ENCODE measurements at places on chromosomes 5 and 9.

DNA sequence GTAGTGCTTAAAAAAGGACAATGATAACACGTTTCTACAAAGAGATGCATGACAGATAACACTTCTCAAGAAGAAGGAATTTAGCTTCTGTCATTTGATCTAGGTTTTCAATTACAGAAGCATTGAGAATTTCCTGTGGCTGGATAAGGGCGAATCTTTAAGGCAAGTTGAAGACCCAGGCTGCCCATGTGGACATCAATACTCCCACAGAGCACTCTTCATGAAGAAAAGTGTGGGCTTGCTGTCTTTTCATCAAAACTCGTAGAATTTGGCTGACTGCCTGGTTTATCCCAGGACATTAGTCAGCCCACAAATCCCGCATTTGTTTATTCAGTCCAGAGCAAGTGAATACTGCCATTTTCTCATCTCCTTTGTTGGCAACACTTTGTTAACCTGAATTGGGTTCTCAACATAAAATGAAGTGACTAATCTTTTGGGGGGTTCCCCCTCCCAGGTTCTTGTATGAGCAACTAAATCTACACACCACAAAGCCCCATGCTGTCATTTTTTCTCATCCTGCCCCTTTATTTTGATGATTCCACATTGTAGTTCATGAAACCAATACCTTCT, 43.4 kb upstream of the CDKN2B start:
- H3K27me3 ChIP-seq = no peaks in the 10 kb centered on the region
- peaks cover 16% of the 10 kb centered on the region for H3K4me1 ChIP-seq
- peak; percentile 43 for ATAC-seq
- no peak overlapping the region for H3K4me3 ChIP-seq
- no peak overlapping the region for H3K27ac ChIP-seq
- H3K36me3 ChIP-seq = peaks cover 6% of the 10 kb centered on the region

DNA sequence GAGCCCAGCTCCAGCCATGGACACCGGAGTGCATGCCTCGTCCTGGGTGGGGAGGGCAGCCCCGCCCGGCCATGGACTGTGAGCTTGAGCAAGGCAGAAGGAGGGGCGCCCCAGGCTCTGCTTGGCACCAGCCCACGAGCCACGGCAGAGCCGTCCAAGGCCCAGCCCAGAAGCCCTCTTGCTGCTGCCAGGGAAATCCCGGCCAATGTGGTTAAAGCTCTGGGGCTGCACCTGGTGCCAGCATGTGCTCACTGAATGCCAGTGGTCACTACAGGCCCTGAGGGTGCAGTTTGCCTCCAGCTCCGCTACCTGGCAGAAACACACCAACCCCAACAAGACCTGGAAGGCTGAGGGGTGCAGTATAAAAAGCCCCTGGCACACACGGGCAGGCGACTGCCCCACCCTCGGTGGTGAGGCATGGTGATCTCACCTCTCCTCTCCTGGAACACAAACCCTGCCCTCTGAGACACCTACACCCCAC, 11.8 kb downstream of the BRD3 start:
- peaks cover 14% of the 10 kb centered on the region for H3K36me3 ChIP-seq
- H3K4me3 ChIP-seq = no peak overlapping the region
- H3K4me1 ChIP-seq = peaks cover 61% of the 10 kb centered on the region
- H3K27ac ChIP-seq = no peak overlapping the region
- no peak for ATAC-seq

DNA sequence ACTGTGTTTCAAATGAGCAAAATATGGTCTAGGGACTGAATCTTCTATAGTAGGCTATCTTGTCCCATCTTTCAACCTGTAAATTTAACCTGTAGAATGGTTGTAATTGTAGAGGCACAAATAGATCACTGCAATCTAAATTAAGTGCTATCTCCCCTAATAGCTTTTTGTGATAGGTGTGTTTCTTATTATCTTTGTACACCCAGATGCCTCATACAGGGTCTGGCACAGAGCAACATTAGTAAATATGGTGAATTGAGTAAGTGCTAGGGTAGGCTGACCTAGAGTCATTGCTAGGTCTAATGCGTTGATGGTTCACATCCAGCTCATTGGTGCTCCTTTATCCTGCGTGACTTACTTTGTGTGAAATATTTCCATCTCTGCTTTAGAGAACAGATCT, 100.6 kb downstream of the PBX3 start:
- H3K27ac ChIP-seq = no peak overlapping the region
- peaks cover 15% of the 10 kb centered on the region for H3K36me3 ChIP-seq
- no peak for ATAC-seq
- H3K4me1 ChIP-seq = peaks cover 14% of the 10 kb centered on the region

- no peaks in the 10 kb centered on the region for H3K4me1 ChIP-seq
- H3K4me3 ChIP-seq = no peak overlapping the region
- H3K27me3 ChIP-seq = no peaks in the 10 kb centered on the region
- H3K36me3 ChIP-seq = no peaks in the 10 kb centered on the region
- H3K27ac ChIP-seq = no peak overlapping the region
- ATAC-seq = no peak
These were observed 6.1 kb downstream of the ADAMTS12 start for GRCh38 chr5:33885679-33886078.

DNA sequence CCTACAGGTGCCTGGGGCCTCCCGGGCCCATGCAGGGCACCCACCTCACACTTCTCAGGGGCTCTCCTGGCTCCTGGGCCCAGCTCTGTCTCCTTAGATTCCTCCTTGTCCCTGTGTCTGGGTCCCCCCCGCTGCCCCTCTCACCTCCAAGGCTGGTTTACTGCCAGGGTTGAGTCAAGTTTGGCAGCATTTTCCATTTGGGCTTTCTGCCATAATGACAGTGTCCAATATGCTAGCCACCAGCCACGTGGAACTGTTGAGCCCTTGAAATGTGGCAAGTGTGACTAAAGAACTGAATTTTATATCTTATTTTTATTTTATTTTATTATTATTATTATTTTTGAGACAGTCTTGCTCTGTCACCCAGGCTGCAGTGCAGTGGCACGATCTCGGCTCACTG, 1.9 kb downstream of the TTC16 start:
- no peaks in the 10 kb centered on the region for H3K36me3 ChIP-seq
- H3K27me3 ChIP-seq = no peaks in the 10 kb centered on the region
- peaks cover 19% of the 10 kb centered on the region for H3K4me1 ChIP-seq
- no peak for ATAC-seq

- peaks cover 24% of the 10 kb centered on the region for H3K4me1 ChIP-seq
- peak overlapping the region; percentile 78 for H3K27ac ChIP-seq
- no peaks in the 10 kb centered on the region for H3K27me3 ChIP-seq
- ATAC-seq = peak; percentile 91
- no peaks in the 10 kb centered on the region for H3K36me3 ChIP-seq
These were observed 58.3 kb upstream of the ANKRD33B start for GRCh38 chr5:10505517-10506095.

DNA sequence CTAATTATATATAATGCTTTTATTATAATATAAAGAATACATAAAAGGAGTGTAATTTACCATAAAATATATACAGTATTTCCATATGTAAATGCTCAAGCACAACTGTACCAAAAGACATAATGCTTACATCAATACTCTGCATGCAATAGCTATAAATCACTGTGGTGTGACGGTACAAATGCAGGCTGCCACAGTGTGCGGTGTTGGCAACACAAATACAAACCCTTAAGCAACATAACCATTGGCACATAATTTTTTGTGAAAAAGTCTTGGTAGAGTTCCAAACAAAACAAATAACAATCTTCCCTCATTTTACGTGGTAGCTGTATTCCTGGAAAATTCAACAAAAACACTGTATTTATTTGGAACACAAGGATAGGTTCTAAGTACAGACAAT, 1.9 kb upstream of the SHISAL2B start:
- peaks cover 11% of the 10 kb centered on the region for H3K4me1 ChIP-seq
- peaks cover 43% of the 10 kb centered on the region for H3K27me3 ChIP-seq
- no peak overlapping the region for H3K27ac ChIP-seq
- no peak overlapping the region for H3K4me3 ChIP-seq
- ATAC-seq = no peak

GRCh38 chr9:110750272-110750671, 81.7 kb downstream of the MUSK start:
- no peaks in the 10 kb centered on the region for H3K4me1 ChIP-seq
- no peak overlapping the region for H3K4me3 ChIP-seq
- no peaks in the 10 kb centered on the region for H3K36me3 ChIP-seq
- H3K27me3 ChIP-seq = no peaks in the 10 kb centered on the region
- no peak for ATAC-seq
- H3K27ac ChIP-seq = no peak overlapping the region

GRCh38 chr5:147912011-147912410, 5.7 kb upstream of the C5orf46 start:
- H3K27me3 ChIP-seq = no peaks in the 10 kb centered on the region
- H3K4me1 ChIP-seq = no peaks in the 10 kb centered on the region
- no peak overlapping the region for H3K4me3 ChIP-seq
- H3K36me3 ChIP-seq = no peaks in the 10 kb centered on the region

- peak overlapping the region; percentile 25 for H3K27ac ChIP-seq
- peaks cover 53% of the 10 kb centered on the region for H3K4me1 ChIP-seq
- ATAC-seq = no peak
- H3K36me3 ChIP-seq = no peaks in the 10 kb centered on the region
- peaks cover 13% of the 10 kb centered on the region for H3K27me3 ChIP-seq
These were observed 14.7 kb downstream of the IGIP start for GRCh38 chr5:140140435-140140834.

DNA sequence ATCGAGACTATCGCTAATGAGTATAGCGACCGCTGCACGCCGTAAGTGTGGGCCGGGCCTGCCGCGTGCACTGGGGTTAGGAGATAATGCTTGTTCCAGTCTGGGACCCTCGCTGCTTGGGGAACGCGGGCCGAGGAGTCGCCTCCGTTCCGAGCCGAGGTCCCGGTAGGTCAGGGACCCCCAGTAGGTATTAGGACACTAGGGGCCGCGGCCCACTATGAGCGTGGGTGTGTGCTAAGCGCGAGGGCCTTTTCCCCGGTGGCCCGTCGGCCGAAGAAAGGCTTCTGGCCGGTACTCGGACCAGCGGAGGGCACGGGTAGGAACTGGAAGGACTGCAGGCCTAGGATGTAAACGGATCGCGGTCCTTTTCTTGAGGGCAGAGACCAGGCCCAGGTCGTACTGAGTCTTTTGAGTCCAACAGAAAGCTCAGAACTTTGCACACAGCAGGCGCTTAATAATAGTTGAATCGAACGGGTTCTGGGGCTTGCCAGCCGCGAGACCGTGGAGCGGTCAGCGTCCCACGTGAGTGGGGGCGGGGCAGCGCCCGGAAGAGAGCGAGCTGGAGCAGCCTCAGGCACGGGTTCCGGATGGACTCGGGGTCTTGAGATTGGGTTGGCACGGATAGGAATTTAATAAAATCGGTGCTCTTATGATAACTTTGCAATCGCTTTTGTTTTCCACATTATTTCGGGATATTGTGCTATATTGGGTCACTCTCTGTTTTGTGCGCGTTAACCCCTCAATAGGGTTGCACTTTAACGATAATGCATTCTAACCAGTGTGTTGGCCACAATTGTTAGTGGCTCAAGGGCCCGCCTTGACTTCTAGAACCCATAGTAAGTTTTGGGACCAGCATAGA, 733 bp downstream of the HSPA4 start:
- peak overlapping the region; percentile 97 for H3K4me3 ChIP-seq
- H3K36me3 ChIP-seq = peaks cover 7% of the 10 kb centered on the region
- H3K27ac ChIP-seq = peak overlapping the region; percentile 100

DNA sequence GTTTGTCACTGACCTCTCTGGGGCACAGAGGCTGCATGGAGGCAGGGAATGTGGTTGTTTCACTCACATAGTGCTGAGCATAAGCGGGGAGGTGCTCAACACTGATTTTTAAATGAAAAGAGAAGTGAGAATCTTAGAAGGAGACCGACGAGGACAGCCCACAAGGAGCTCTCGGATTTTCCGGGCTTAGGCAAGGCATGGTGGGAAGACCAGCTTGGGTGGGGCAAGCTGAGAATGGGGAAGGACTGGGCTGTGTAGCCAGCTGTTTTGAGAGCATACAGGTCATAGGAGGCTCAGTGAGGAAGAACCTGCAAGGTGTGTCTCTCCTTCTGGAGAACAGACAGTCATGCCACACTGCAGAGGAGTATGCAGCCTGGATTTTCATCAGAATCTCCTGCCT, 86.0 kb upstream of the TNFSF8 start:
- no peak for ATAC-seq
- peaks cover 20% of the 10 kb centered on the region for H3K27me3 ChIP-seq
- H3K4me3 ChIP-seq = no peak overlapping the region
- no peaks in the 10 kb centered on the region for H3K36me3 ChIP-seq

- no peak overlapping the region for H3K4me3 ChIP-seq
- ATAC-seq = no peak
- H3K4me1 ChIP-seq = no peaks in the 10 kb centered on the region
- no peaks in the 10 kb centered on the region for H3K27me3 ChIP-seq
- no peak overlapping the region for H3K27ac ChIP-seq
- H3K36me3 ChIP-seq = no peaks in the 10 kb centered on the region
These were observed 119.5 kb downstream of the EDIL3 start for GRCh38 chr5:84265130-84265529.

- no peaks in the 10 kb centered on the region for H3K36me3 ChIP-seq
- peaks cover 7% of the 10 kb centered on the region for H3K27me3 ChIP-seq
- H3K4me3 ChIP-seq = no peak overlapping the region
- H3K27ac ChIP-seq = no peak overlapping the region
- H3K4me1 ChIP-seq = peaks cover 30% of the 10 kb centered on the region
These were observed 148.0 kb upstream of the ADRA1B start for GRCh38 chr5:159768243-159768642.

- peak overlapping the region; percentile 6 for H3K27ac ChIP-seq
- H3K4me1 ChIP-seq = peaks cover 6% of the 10 kb centered on the region
- H3K27me3 ChIP-seq = peaks cover under 1% of the 10 kb centered on the region
- peak overlapping the region; percentile 30 for H3K4me3 ChIP-seq
- H3K36me3 ChIP-seq = no peaks in the 10 kb centered on the region
- no peak for ATAC-seq
These were observed 54.3 kb downstream of the PSD2 start for GRCh38 chr5:139849942-139850341.

GRCh38 chr9:87613265-87614111, 112.4 kb upstream of the CTSL start:
- ATAC-seq = no peak
- no peak overlapping the region for H3K4me3 ChIP-seq
- no peak overlapping the region for H3K27ac ChIP-seq
- peaks cover 6% of the 10 kb centered on the region for H3K27me3 ChIP-seq

- peak; percentile 85 for ATAC-seq
- H3K27me3 ChIP-seq = no peaks in the 10 kb centered on the region
- H3K27ac ChIP-seq = no peak overlapping the region
- peaks cover 16% of the 10 kb centered on the region for H3K36me3 ChIP-seq
- no peak overlapping the region for H3K4me3 ChIP-seq
- peaks cover 11% of the 10 kb centered on the region for H3K4me1 ChIP-seq
These were observed 10.5 kb downstream of the OR1K1 start for GRCh38 chr9:122810306-122810946.

- H3K27me3 ChIP-seq = no peaks in the 10 kb centered on the region
- H3K36me3 ChIP-seq = peaks cover 37% of the 10 kb centered on the region
- H3K4me3 ChIP-seq = peak overlapping the region; percentile 37
- peaks cover 80% of the 10 kb centered on the region for H3K4me1 ChIP-seq
These were observed 30.1 kb downstream of the B4GALT1 start for GRCh38 chr9:33136721-33137670.

DNA sequence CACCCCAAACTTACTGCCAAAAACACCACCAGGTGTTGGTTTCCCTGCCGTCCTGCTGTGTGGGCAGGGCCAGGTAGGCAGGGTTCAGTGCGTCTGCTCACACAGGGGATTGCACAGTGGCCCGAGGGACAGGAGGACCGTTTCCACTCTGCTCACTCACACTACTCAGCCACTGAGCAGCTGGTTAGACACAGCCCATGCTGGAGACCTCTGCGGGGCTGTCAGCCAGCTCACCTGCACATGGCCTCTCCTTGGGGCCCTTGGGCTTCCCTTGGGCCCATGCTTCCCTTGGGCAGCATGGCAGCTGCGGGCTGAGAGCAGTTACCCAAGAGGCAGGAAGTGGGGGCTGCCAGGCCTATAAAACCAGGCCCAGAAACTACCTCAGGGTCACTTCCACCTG, 79.0 kb downstream of the SYK start:
- H3K36me3 ChIP-seq = peaks cover 74% of the 10 kb centered on the region
- H3K4me3 ChIP-seq = no peak overlapping the region
- peak overlapping the region; percentile 81 for H3K27ac ChIP-seq
- peaks cover 39% of the 10 kb centered on the region for H3K4me1 ChIP-seq
- H3K27me3 ChIP-seq = no peaks in the 10 kb centered on the region

All from stimulated activated memory B cell treated with anti-CD40 and anti-IgM and Interleukin-4, amounts not matched to agents 10 μg/mL and 1 μg/mL and 100 μg/mL, for 72 hours (primary cell).